ENCODE measurements at places on chromosomes 6 and 20.

DNA sequence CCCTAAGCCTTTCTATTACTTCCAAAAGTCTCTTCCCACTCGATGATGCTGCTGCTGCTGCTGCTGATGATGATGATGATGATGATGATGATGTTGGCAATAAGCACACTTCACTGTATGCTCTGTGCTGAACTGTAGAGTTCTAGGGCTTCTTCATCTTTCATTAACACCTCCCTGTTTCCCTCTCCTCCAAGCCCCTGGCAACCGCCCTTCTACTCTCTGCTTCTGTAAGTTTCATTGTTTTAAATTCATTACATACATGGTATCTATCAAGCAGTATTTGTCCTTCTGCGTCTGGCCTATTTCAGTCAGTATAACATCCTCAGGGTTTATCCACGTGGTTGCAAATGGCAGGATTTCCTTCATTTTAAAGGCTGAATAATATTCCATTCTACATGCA lies 100.2 kb downstream of the THBS2 start:
- DNase-seq, result no peak

- DNase-seq, result peak; percentile 69
Observed at GRCh38 chr6:41560431-41561192, 14.4 kb downstream of the FOXP4 start.

- no peak for DNase-seq
Observed at GRCh38 chr20:15843777-15844176, 729.5 kb downstream of the KIF16B start.

DNA sequence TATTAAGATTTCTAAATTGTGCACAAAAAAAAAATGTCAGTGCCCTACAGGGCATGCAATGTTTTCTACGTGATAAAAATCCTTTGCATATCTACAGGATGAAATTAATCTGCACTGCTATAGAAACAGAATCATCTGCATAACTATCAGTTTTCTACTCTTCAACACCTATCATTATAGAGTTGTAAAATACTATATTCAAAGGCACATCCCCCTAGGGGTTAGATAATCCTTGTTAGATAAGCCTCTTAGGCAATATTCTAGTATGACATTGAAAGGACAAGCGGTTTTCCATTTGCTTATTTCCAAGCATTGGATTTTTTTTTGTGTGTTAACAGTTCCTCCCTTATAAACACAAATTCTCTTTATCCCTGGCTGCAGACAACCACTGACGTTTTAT lies 98.7 kb upstream of the LAMA2 start:
- DNase-seq, result no peak

DNA sequence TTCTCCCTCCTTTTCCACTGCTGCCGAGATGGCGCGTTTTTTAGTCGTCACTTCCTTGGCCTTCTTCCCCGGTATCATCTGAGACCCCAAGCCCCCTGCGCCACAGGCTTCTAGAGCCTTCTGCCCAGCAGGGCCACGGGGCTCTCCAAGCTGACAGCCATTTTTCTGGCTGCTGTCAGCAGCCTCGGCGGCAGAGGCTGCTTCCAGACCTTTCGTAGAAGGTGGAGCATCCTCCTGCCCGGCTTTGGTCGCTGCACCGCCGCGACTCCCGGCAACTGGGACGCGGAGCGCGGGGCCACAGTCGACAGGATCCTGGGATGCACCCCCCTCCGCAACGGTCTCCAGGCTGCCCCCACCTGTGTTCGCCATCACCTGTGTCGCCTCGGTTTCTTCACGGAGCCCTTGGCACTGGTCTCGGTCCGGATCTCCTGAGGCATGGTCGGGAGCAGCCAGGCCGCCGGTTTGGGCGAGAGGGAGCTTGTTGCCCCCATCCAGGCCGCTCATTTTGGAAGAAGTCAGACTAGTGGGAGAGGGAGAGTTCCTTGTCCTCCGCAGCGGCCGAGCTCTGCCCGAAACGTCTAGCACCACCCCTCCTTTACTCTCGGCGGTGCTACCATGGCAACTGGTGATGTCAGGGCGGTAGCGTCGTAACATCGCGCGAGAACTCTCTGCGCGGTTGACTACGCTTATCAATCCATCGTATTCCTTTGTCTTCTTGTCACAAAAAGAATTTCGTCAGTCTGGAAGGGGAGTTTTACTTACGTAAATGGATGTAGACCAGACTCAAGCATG lies at the start of gene TSPYL4:
Gene TSPYL4, minus strand, starts transcription at position 571 of the 792 bp plus-strand sequence. Its CDS starts 67 bp downstream, at position 504.
- peak; percentile 76 for DNase-seq

DNA sequence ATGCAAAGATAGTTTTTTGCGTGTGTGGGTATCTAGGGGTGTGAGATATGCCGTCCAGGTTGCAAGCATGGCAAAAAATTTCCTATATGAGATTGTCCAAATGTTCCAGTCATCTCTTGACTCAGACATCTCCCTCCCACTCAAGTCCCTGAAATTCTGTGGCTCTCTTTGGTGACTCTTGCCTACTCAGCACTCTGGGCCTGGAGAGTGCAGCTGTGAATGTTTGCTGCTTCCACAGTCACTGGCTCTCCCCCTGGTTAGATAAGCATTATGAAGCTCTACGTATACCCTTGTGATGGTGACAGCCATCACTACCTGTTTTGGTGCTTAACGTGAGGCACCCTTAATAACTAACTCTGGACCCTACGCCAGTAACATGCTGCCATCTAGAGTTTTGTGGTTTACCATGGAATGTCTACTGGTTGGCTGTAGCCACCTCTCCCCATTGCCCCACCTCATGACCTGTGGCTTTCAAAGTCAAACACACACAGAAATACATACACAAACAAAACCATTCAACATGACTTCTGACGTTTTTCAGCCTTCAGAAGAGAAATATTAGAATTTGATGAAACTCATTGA lies 621.9 kb upstream of the CITED2 start:
- no peak for DNase-seq

GRCh38 chr6:7073082-7073820 lies 34.5 kb upstream of the RREB1 start:
- DNase-seq, result no peak

DNA sequence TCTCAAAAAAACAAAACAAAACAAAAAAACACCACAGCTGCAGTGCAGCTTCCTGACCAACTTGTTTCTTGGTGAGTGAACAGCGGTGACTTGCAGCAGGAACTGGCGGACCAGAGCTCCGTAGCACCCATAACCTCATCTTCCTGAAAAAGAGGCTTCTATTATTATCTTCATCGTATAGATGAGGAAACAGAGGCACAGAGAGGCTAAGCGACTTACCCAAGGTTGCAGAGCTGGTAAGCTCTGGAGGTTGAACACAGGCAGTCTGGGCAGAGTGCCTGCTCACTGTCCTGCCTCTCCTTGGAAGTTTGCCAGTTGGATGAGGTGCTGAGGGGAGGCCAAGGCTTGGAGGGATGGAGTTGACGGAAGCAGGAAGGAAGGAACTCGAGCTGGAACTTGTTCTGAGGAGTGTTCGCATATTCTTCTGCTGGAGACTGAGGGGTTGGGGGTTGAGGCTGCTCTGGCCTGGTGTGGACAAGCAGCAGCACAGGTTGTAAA lies 47.9 kb upstream of the CCDC167 start:
- no peak for DNase-seq

- no peak for DNase-seq
Observed at GRCh38 chr6:134734312-134734869, 215.5 kb downstream of the ALDH8A1 start.

DNA sequence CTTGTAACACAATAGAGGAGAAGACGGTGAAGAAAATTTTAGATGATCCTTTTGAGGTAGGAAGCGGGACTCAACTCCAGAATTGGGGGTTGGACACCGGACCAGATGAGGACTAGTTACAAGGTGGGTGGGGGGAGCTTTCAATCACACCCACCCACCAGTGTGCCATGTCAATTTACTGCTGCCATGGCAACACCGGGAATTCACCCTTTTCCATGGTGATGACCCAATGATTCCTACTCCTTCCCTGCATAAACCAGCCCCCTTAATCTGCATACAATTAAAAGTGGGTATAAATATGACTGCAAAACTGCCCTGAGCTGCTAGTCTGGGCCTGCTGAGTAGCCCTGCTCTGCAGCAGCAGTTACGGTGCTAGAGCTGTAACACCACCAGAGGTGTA lies 14.7 kb downstream of the RAD21L1 start:
- no peak for DNase-seq

- no peak for DNase-seq
Observed at GRCh38 chr6:104521176-104521575, 338.5 kb downstream of the HACE1 start.

DNA sequence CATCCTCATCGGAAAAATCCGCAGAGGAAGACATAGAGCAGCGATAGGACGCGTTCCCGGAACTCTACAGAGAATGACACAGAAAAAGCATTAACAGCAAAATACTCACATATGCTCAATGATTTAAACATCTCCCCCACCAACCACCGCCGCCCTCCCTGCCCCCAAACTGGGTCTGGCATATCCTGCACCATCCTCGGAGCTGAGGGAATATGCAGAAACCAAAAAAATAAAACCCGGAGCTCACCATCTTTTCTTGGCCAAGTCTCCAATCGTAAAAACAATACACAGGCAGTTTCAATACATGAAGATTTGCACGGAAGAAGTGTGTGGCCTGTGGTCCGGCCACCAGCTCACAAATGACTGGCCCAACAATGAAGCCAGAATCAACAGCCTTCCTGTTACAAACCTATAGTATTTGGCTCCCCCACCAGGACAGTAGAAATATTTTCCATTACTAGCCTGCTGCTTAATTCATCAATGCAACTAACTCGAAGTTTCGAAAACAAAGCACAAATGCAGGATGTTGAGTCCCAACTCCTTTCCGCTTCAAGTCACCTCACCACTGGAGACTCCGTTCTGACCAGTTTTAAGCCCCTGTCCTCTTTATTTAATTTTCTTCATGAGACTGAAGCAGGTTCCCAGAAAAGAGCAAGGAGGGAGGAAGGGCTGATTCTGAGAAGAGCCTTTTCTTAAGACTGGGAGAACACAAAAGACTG lies 103.2 kb upstream of the BEND6 start:
- DNase-seq, result no peak

DNA sequence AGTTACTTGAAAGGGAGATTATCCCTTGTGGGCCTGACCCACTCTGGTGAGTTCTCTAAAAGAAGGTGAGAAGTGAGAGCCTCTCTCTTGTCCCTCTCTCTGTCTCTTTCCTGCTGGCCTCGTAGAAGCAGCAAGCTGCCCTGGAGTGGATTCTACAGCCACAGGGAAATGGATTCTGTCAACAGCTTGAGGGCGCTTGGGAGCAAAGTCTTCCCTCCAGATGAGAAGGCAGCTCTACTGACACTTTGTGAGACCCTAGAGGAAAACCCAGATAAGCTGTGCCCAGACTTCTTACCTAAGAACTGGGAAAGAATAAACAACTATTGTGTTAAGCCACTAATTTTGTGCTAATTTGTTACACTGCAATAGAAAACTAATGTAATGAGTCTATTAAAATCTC lies 39.9 kb downstream of the ANKRD60 start:
- DNase-seq, result no peak

GRCh38 chr20:20391766-20392165 lies 23.9 kb downstream of the INSM1 start:
- no peak for DNase-seq

GRCh38 chr20:32607324-32607723 lies 22.2 kb upstream of the NOL4L start:
- DNase-seq, result no peak

DNA sequence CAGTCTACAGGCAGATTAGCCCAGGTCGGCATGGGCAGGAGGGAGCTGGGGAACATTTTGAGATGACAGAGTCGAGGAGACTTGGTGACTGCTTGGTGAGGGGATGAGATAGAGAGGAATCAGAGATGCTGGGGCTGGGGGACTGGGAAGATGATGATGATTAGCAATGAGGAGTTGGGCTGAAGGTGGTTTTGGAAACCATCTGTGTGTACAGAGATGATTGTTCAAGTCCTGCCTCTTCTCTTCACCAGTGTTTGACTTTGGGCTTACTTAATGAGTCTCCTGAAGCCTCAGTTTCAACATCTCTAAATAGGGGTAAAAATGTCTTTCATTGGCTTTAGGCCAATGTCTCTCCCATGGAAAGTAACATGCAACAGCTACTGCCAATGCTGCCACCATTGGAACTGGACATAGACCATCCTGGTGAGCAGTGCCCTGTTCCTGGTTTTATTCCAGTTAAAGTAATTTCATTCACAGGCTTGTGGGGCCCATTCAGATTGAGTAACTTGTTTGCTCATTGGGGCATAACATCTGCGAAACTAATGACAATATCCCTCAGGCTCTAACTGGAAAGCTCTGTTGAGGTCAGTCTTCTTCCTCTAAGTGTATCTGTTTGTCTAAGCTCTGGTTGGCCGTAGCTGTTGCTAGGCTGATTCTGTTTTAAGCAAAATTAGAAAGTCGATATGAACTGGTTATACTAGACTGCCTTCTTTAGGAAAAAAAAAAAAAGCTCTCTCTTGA lies 99.1 kb downstream of the ARMC2 start:
- DNase-seq, result no peak

GRCh38 chr6:12350644-12351170 lies 60.5 kb downstream of the EDN1 start:
- DNase-seq, result no peak

DNA sequence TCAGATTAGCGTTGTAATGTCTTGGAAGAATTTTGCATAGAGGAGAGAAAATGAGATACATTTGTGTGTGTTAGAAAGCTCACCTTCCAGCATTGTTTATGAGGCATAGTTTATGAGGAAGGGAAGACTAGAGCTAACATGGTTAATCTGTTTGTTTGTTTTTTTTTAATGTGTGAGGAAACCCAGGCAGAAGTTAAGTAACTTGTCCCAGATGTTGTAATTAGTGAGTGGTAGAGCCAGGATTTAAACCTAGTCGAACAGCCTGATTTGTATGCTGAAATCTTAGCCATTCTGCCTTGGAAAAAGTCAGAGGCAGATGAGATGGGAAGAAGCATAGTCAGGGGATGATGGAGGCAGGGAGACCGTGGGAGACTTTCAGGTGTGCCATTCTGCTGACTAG lies 29.1 kb downstream of the NDUFAF5 start:
- DNase-seq, result no peak

DNA sequence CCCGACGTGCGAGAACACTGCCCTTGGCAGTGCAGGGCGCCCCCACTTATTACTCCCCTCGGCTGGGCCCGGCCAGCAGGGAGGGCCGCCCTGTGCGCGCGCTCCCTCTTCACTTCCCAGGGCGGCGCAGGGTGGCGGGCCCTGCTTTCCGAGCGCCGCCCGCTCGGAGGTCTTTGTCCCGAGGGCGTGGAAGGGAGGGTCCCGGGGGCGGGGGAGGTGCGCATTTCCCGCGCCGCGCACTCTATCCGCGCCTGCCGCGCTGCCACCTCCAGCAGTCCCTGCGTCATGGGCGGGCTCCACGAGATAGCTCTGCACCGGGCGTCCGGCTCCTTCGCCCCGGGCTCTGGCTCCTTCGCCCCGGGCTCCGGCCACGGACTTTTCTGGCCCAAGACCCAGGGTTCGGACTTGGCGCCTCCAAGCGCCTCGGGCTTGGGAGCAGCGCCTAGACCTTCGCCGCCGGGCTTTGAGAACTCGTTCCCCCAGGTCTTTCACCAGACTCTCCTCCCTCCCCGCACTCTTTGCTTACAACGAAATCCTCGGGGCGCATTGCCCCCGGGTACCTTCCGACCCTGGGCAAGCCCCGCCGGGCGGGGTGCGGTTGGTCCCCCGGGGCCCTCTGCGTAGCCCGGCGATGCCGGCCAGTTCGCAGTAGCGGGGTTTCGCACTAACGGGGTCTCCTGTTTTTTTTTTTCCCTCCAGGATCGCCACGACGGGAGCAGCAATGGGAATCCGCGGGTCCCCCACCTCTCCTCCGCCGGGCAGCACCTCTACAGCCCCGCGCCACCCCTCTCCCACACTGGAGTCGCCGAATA lies 1.6 kb downstream of the TFAP2C start:
- no peak for DNase-seq

GRCh38 chr20:60648556-60648955 lies 603.5 kb upstream of the CDH4 start:
- no peak for DNase-seq

All from stimulated activated CD4-positive, alpha-beta T cell treated with anti-CD3 and anti-CD28 coated beads, Interleukin-15, amount 100 ng/mL, for 1 hour (primary cell).